DMS79 treated with DMSO at 0.1 percent for 48 hours (cell line): ENCODE measurements at places on chromosomes 1 and 21.

- no peak for DNase-seq
Observed at GRCh38 chr1:14873677-14874076, 275.2 kb downstream of the KAZN start.

DNA sequence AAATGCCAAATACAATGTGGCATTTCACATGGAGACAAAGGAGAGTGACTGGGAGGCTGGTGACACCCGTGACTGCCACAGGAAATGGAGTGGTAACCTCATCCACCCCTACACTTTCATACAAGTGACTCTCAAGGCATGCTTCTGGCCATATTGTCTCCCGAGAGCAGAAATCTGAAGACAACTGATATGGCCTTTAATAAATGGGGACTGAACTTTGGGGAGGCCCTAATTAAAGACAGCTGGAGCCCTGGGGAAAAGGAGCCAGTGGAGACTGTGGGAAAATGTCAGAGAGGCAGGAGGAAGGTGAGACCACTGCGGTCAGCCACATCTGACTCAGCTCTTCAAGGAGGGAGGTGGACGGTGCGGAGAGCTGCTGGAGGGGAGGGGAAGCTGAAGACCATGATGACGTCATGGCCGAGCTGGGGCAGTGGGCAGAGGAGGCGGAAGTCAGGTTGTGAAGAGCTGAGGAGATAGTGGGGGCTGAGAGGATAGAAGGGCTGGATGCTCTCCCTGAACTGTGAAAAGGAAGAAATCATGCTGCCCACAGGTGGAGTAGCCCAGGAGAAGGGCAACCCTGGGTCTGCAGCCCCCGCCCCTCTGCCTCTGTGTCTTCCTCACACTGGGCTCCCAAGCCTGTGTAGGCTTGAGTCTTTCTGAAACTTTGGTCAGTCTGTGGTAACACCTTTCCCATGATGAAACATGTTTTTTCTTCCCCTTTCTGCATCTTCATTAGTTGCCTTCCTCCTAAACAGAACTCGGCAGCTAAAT is 14.0 kb upstream of the NCF2 start:
- no peak for DNase-seq

- no peak for DNase-seq
Observed at GRCh38 chr1:42779725-42780124, 5.1 kb upstream of the TMEM269 start.

DNA sequence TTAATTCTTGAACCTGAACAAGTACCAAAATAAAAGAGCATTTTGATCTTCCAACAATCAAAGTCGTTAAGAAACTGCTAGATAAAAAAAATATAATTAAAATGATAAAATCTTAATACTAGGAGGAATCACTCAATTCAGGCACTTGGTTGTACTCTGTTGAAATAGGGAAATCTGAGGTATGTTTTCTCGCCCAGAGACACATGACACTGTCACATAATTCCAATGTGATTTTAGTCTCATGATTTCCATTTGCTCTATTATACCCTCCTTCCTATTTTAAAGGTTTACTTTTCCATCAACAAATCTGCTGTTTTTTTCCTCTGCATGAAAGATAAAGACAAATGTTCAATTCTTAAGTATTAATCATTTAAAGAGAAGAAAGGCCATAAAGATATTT is 97.6 kb downstream of the ZZZ3 start:
- DNase-seq = no peak

DNA sequence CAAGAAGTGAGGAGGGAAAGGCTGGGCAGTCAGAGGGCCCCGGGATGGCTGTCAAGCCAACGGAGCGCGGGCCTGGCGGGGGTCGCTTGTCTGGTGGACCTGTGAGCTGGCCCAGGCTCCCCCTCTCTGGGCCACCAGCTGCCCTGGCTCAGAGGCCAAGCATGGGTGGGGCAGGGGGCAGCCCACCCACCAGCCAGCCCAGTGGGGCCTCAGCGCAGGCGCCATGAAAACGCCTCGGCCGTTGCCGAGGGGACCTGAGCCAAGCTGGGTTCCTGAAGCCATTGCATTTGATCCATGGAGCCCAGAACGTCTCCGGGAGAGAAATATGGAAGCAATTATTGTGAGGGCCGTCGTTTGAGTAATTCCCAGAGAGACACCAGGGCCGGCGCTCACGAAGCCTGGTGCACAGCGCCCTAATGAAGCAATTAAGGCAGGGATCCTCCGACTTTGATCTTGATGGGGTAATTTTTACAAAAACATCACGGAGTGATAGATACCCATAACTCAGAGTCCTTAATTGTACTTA is 90.5 kb upstream of the TTC34 start:
- no peak for DNase-seq

DNA sequence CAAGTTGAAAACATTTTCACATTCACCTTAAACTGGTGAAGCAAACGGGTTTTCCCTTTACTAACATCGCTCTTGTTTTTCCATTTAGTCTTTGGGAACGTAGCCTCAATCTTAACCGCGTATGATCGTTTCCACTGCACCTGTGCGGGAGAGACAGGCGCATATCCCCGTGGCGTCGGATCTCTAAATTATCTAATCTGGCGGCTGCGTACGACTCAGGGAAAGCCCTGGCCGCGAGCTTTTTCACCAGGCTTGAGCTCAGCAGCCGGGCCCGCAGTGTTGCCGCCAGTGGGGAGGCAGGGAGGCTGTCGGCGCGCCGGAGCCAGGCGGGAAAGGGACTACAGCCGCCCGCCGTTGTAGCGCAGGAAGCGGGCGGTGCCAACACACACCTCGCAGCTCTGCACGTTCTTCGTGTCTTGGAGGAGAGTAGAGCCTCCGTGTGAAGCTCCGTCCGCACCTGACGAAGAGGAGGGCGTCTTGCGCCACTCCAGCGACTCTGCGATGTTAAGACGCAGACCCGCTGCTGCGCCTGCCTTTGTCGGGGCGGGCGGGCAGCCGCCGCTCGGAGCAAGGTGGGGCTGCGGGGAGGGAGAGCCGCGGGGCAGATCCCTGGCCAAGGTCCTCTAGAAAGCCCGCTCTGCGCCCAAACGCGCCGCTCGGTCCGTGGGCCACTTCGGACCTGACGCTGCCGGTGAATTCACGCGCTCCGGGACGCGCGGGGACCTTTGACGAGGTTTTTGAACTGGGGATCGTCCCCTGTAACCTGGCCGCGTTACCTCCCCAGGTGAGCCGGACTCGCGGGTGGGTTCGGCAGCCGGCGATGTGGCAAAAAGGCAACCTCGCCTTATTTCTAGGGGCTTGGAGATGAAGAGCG is 18.5 kb upstream of the TBX15 start:
- DNase-seq = no peak

- no peak for DNase-seq
Observed at GRCh38 chr1:199979071-199979470, 48.4 kb upstream of the NR5A2 start.

DNA sequence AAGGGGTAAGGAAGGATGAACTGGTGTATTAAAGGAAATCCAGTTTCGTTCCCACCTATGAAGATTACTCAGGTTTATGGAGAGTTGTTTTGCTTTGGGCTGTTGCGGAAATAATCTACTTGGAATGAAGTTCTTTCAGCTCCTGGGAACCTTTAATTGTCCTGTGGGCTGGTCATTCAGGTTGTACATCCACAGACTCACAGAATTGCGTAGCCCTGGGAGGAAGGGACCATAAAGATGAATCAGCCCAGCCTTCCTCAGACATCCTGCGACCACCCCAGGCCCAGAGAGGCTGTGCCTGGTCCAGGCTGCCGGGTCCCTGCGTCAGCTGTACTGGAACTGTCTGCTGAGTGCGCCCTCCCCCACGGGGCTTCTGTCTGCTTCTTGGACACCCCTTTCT is 72.7 kb downstream of the GALNT2 start:
- DNase-seq = no peak

- DNase-seq = no peak
Observed at GRCh38 chr1:63901094-63901493, 127.3 kb downstream of the ROR1 start.

DNA sequence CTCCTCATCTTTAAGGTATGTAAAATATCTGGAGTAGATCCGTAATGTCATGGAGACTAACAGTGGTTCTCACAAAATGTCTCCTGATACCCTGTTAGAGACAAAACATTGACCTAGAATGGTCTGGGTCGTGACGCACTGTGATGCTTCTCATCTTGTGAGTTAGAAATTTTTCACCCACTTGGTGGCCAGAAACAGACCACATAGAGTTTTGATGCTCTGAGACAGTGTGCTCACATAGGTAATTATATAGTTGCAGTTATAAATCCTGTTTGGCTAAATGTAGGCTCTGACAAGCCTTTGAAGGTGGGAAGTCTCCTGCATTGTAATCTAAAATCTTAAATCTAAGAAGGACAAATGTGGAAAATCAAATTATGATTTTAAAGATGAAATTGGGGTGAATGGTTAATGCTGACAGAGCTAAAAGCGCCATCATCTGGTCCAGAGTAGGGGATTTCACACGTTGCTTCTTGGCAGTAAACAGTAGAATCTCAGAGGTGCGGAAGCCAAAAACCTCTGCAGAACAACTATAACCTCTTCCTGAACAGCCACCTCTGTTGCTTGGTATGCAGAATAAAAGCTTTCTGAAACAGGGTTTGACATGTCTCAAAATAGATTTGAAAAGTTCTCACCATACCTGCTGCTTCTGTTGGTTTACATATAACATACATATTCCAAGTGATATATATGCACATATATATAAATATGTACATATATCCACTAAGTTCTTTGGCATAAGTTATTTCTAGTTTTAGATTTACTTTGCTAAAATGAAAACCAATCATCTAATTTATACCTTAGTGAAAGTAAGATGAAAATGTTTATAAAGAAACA is 17.1 kb downstream of the RPAP2 start:
- DNase-seq = no peak

DNA sequence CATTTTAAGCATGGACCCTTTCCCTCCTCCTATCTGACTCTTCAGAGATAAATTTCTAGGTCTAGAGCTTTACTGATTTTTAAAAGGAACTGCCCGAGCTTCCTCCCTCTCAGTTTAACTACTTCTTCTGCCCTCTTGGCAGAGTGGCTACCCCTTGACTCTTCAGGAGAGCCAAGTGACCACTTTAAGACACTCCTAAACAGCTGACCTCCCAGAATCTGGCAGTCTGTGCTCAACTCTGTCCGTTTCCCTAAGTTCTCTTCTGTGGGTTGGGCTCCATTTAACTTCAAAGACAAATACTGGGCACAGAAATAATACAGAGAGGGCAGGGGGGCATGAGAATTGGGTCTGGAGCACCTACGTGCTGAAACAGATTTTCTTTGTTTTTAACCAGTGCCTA is 196.3 kb upstream of the FOXD3 start:
- DNase-seq = peak; percentile 3

DNA sequence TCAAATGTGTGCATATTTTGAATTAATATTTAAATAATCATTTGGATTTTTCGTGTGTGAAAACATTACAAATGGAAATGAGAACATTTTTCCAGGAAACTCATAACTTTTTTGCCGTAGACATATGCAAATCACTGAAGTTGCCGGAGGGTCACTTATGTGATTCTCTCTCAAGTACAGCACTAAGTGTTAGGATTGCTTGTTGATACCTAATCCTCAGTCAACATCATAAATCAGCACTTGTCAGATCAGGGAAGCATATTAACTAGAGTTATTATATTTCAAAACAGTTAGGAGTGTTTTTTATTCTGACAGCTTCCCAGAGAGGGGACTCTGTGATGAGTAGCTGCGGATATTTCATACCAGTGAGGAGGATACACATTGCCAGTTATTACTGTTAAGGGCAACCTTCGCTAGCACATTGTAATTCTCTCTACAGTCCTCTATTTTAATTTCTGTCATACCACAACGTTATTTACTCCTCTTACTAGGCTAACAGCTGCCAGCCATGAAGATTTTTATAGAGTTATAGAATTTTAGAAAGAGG is 41.5 kb downstream of the NCAM2 start:
- no peak for DNase-seq

DNA sequence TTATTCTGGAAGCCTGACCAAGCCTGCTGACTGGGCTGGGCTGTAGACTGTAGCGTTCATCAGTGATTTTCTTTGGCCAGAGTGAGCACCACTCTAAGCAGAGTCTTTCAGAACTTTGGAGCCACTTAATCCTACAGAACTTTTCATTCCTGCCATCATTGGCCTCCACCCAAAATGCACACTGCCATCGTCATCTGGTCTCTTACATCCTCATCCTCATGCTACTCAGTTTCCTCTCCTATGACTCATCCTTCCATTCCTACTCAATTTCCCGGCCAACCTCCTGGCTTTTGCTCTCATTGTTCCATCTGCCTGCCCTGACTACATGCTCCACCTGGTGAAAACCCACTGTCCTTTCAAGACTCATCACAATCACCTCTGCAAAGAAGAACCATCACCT is 233.8 kb upstream of the USP25 start:
- DNase-seq = no peak

DNA sequence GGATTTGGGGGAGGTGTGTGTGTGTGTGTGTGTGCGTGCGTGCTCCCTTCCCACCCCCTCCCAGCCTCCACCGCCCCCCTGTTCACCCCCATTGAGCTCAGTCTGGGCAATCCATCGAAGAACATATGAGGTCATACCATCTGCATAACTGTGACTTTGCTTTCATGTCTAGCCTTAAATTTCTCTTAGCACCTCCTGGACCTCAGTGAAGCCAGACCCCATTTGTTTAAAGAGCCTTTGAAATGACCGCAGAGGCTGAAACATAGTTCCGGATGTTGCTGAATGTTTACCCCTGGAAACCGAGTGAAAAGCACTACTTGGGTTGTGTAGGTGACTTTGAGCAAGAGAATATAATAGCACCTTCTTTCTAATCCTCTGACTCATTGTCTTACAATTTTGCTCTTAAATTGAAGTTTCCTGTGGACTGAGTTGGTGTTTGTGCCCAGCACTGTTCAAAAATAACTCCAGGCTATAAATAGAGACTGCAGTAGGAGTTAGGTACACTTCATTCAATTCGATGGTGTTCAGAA is 75.4 kb downstream of the UBE4B start:
- DNase-seq = no peak

GRCh38 chr1:58005212-58005611 is 541.3 kb downstream of the OMA1 start:
- DNase-seq = no peak

DNA sequence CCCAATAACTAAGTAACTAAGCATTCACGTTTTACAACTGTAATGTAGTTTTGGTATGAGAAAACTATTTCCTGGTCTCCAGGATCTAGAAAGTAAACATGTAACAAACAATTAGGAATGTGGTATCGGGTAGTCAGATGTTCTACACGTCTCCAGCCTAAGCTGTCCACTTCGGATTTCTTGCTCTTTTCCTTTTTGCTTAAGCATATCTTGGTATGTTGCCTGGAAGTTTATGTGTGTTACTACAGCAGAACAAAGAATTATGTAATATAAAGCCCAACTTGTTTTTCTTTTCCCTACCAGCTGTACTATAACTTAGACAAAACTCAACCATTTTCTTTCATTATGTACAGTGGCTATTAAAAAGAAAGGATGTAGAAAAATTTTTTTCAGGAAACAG is 20.4 kb upstream of the WARS2 start:
- DNase-seq = no peak
